ENCODE measurements at places on chromosomes 16 and 17. TPM values are rescaled to one million over a fixed set of nuclear protein-coding genes. Genes with fewer than 3 reads are reported as not detected.

GRCh38 chr16:16019488-16019887, 70.1 kb downstream of the ABCC1 start:
- no peak for DNase-seq

DNA sequence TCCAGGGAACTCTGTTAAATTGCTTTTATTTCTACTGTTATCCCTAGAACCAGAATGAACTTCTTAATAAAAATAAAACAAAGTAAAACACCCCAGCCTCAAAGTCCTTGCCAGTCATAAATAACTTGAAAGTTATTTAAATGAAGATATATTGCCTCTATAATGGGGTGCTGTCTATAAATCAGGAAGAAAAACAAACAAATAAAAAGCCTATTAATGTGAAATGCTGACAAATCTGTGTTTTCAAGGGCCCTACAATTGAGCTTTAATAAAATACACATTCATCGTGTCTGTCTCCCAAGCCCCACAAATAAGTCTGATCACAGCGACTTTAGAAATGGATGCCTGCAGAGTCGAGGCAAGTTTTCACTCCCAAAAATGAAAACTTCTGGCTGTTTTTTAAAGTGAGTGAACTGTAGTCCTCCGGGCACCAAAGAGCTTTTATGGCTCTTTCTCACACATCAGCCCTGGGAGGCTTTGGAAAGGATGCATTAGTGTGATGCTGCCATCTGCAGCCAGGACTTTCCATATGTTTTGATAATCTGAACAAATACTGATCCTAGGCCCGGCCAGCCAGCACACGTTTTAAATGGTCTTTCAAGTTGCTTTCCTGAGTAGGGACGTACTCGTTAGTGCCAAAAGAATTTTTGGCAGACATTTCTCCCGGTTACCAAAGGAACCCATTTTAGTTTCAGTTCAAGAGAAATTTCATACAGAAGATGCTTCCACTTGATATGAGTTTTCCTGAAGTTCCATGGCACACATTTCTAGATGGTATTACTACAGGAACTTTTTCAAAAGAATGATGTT, 16.3 kb downstream of the NACA2 start:
- DNase-seq = no peak

DNA sequence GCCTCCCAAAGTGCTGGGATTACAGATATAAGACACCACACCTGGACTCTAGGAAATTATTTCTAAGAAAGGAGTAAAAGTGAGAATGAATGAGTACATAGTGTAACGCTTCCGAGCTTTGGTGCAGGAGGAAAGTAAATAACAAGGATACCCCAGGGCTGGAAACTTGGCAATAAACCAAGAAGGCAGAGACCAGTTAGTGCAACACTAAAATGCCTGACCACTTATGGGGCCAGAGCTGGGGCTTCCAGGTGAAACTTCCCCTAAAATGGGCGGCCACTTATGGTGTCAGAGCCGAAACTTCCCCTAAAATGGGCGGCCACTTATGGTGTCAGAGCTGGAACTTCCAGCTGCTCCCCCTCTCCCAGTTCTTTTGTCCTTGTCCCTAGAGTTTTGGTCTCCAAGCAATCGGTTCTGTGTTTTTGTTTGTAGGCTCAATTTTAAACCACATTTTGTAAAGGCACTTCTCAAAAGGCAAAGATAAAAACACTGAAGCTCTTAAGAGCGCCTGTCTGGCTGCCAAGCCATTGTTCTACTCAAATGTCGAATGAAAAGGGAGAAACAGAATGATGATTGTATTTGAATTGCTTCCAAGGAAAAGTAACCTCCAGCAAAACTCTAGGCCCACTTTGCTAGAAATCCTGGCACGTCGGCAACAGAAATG, 63.9 kb downstream of the NXN start:
- DNase-seq = peak; percentile 70

- DNase-seq = no peak
Observed at GRCh38 chr17:66885417-66885816, 50.5 kb downstream of the CACNG5 start.

DNA sequence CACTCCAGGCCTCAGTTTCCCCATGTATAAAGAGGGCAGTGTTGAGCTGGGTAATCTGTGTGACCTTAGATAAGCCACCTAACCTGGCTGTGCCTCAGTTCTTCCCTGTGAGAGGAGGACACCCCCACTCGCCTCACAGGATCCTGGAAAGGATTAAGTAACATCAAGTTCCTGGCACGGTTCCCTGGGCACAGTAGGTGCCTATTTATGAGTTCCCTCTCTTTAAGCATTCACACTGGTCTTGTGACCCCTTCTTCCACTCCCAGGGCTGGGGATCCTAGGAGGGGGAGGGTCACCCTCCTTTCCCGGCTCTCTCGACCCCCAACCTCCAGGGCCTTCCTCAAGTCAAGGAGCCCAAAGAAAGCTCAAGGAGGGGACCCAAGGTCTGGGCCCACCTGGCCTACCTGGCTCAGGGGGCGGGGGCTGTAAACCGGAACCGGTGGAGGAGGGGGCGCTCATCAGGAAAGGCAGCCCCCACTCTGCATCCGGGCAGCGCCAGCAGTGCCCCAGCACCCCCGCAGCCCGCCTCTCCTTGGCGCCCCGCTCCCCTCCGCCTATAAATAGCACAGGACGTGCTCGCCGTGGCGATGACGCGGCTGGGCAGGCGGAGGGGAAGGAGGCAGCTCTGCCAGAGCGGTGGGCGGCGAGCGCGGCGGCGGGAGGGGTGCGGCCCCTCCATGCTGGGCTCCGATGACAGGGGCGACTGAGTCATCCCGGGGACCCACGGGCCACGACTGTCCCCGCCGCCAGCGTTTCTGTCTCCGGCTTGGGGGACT, 9.4 kb downstream of the RPL19 start:
- peak; percentile 90 for DNase-seq

GRCh38 chr17:28572259-28573039, 1.1 kb upstream of the PIGS start:
- DNase-seq = no peak

DNA sequence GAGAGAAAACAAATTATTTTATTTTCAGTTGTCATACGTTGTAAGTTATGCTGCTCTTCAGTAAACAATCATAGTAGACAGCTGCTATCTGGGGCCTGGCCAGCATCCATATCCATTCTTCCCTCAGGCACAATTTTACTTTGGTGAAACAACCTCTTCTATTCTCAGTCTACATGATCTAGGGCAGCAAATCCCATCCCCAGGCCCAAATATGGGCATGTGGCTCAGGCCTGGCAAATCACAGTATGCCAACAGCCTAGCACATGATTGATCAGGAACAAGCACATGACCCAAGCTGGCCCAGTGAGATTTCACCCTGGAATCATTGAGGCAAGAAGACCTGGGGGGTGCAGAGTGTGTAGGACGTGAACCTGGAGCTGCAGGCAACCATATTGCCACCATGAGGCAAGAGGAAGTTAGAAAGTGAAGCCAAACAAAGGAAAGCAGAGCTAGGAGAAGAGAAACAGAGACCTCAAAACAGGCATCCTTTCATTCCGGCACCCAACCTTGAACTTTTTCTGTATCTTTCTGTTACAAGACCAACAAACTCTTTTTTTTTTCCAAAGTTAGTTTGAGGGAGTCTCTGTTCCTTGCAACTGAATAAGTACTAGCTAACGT, 10.3 kb upstream of the ABCC12 start:
- DNase-seq = no peak

GRCh38 chr16:64657316-64658011, 464.4 kb downstream of the CDH11 start:
- no peak for DNase-seq

Gene HNF1B
- not detected for total RNA-seq

Gene ST6GALNAC2
- 4.9 TPM for total RNA-seq

Gene MMP28
- 5.3 TPM for total RNA-seq

Gene KRTAP16-1
- not detected for total RNA-seq

Gene TBC1D3E
- not detected for total RNA-seq

Gene CDR2L
- total RNA-seq = 56.4 TPM

Measured in heart left ventricle (tissue), 16 donors.